ENCODE measurements at places on chromosomes 6 and 20.

GRCh38 chr6:139627091-139627490 lies 252.6 kb upstream of the CITED2 start:
- no peak for DNase-seq

DNA sequence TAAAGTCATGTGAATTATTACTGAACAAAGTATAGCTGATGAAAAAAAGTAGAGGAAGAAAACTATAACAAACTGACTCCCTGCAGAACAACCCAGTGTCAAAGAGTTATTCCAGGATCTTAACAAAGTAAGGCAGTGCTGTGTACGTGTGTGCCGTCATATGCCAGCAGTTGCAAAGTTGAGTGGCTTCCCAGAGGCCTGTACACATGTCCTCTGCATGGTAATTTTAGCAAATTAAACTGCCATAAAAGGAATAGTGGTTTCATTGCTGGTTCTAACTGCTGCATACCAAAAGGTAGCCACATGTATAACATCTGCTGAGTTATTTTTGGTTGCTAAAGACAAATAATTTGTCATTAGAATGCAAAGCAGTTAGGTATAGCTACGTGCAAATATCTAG lies 44.8 kb downstream of the RIPOR2 start:
- DNase-seq = no peak

GRCh38 chr6:37077905-37078296 lies 72.4 kb downstream of the FGD2 start:
- DNase-seq = no peak

DNA sequence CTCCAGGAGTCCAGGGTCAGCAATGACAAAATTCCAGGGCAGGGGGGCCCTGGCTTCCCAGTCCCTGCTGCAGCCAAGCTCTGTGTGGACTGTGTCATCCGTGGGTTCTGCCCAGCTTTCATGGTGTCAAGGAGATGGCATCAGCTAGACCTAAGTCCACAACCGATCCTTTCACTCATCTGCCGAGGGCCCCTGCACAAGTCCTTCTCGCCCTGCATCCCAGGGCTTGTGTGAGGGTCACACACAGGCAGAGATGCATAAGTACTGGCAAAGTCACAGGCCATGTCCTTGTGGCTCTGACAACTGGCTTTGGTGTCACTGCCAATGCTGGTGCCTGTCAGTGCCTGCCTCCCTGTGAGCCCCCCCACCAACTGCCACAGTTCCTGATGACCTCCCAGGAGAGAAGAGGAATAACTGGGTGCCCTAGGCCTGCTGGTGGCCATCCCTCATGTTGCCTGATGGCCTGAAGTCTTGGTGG lies 181.4 kb upstream of the CST7 start:
- DNase-seq = no peak

GRCh38 chr20:24891546-24892393 lies 57.3 kb upstream of the CST7 start:
- DNase-seq = no peak
